Cortex of kidney (tissue), 1 donor: ENCODE measurements at places on chromosomes 6 and 20.
A peak's percentile ranks its signal among the peaks of the same experiment; 100 is the strongest.

DNA sequence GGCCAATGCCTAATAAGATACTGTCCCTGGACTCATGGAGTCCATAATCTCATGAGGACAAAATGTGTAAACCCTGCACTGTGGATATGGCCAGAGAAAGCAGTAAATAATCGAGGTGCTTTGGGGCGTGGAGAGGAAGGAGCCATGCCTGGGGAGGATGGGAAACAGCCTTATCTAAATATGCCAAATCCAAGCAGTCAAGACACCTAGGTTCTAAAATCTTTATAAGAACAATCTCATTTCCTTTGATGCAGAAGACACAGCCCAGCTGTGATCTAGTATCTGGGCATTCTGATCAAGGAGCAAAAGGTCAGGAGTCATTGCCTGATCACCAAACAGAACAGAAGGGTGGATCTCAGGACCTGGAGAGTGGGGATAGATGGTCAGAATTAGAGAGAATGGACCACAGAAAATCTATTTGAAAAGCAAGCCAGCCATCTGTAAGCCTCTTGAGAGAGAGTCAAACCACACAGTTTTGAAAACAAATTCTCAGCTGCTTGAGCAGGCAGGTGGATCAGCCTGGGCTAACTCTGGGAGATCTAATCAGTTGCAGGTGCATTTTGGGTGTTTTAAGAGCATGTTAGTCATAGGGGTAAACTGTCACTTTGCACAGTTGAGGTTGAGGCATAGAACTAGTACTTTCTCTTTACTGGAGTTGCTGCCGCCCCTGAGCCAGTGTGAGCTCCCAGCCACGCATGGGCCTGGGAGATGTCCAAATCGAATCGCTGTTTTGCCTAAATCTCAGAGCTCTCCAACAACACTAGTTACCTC, 130.8 kb upstream of the TNFAIP3 start:
- no peak for DNase-seq

GRCh38 chr6:11631008-11631407, 93.5 kb downstream of the TMEM170B start:
- DNase-seq, result no peak

GRCh38 chr20:4322499-4322898, 307.1 kb upstream of the RNF24 start:
- no peak for DNase-seq

DNA sequence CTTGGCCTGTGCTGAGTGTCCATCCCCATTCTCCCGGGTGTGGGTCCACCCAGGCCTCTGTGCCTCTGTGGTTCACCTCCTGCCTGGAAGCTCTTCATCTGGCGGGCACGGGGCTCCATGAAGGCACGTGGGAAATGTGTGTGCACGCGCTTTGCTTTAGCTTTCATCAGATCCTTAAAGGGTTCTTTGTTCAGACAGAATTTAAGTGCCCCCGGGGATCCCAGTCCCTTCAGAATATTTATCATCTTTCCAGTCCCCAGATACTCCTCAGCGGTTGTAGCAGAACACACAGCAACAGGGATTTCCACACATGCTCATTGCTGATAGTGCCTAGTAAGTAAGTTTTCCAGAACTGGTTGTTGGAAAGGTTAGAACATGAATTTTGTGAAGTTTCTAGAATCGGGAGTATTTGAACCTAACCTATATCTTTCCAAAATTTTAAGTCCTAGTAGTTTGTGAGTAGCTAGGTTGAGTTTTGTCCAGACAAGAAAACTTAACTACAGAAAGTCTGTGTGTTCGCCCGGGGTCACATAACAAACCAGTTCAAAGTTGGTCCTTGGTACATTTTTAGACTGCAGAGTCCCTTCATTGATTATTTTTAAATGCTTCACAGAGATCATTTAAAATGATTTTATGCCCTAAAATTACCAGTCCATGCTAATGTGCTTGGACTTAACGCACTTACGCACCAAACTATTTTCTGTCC, 67.7 kb downstream of the RPP40 start:
- DNase-seq, result no peak

DNA sequence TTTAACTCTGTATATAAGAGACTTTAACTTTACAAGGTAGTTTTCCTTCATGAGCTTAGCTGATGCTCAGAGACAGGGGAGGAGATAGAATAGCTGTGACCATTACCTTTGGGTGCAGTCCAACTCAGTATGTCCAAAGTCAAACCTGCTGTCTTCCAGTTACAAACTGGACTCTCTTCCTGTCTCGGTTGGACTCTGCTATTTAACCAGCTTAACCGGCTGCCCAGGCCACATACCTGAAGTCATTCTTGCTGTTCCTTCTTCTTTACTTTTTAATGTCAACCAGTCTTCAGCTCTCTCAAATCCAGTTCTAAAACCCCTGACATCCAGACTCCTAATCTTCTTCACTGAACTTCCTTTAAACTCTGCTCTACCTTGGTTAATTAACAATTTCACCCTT, 138.3 kb upstream of the TSHZ2 start:
- no peak for DNase-seq

DNA sequence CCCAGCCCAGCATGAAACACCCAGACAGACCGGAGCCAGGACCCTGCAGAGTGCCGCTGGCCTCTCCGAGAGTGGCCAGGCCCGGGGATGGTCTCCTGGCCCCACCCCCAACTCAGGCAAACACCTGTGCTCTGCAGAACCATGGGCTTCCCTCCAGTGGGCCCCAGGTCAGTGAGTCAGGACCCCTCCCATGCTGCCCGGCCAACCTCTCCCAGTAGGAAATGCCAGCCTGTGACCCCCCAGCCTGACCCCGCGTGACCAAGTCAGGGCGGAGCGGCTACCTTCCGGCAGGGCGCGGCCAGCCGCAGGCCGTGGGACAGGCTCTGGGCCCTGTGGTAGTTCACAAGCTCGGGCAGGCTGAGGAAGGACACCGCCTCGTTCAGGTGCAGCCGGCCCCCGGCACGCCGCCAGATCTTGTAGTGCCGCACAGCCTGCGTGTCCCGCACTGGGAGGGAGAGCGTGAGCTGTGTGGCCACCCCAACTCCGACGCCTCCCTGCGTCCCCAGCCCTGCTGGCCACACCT, 3.2 kb downstream of the PTK6 start:
- DNase-seq, result no peak

DNA sequence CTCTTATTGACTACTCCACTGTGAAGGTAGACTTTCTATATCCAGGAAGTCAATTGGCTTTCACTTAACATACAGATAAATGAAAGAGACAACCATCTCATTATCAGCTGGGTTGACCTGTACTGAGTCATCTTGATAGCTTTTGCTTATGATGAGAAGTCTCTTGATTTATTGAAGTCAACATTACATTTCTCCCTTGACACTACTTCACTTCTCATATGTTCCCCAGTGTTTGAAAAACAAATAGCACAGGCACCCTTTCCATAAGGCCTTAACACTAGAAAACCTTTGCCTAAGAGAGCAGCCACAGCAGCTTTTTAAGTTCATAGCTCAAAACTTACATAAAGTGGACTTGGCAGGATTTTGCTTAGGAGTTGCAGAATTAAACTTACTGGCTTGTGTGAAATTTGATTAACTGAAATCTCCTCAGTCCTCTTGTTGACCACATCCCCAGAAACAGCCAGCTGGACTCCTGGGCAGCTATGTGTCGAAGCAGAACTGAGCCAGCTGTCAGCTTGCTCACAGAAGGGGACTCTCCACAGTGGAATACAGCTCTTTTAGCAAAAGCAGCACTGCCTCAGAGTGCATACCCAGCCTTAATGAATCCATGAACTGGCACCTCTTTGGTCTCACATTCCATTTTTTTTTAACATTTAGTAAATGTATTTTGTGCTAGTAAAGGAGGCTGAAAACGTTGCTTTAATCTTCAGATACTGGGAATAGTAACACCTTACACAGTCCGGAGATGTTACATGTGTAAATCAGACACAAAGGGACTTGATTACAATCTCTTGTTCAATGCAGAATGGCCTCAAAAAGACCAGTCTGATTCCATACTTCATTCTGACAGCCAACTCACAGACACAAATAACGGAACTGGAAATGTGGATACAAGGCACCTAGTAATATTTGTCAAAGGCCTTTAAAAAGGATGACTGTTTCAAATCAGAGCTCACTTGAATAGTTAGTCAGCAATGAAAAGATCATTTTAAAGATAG, 1532.7 kb downstream of the HACE1 start:
- no peak for DNase-seq

DNA sequence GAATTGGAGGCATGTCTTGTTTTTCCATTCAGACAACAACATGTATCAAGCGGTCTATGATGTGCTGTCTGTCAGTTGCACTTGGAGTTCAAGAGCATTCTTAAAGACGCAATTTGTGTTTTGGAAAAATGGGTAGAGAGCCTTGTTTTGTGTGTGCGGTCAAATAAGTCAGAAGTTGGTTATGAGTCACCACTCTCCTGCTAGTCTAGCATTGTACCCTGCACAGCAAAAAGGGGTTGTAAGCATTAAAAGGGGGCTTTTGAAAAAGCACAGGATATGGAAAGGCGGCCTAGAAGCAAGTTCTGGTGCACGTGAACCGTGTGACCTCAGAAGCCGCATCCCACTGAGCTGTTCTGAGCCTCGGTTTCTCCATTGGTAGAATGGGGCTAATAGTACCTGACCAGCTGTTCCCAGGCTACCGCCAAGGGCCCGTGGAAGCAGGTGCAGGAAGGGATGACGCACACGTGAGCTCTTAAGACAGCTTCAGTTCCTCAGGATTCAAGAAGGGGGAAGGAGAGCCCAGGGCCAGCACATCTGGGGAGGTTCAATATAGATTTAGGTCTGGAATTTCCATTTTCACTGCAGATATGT, 61.6 kb upstream of the SNX9 start:
- no peak for DNase-seq

DNA sequence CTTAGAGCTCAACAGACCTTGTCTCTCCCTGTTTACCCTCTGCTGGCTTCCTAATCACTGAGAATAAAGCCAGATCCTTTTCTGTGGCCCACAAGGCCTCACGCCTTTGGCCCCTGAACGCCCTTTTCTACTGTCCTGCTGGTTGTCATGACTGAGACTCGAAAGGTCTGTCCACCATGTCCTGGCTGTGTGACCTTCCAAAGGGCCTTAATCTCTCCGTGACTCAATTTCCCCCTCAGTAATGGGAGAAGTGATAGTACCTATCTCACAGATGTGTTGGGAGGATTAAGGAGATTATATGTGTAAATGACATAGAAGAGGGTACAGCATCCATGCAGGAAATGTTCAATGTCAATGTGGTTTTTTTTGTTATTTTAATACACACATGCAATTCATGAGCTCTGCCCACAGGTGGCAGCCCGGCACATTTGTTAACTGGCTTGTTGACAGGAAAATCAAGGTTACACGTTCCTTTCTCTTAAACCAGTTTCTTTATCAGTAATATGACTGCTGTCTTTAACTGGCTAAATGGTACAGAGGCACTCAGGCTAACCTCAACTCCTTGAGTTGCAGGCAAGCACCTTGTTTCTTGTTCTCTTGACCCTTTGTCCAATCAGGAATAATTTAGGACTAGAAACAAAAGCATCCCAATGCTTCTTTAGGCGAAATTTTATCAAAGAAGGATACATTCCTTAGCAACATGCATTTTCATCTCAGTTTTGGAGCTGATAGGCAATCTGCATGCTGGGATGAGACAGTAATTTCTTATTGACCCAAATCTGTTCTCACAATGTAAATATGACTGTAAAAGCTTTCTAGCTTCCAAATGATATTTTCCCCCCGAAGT, 16.6 kb downstream of the SLC22A1 start:
- DNase-seq, result no peak

DNA sequence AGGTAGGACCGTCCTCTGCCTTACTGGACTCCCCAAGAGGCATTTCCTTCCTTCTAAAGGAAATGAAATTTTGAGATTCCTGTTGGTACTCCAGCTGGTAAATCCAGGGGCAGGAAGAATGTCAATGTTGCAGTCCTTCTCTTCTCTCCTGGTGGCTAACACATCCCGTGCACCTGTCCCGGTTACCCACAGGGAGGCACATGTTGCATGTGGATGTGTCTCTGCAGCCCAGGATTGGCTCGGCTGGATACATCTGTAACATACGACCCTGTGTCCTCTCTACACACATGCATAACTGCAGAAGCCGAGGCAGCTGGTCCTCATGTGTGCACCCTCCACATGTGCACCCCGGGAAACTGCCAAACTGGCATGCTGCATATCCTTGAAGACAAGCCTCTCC, 1.3 kb upstream of the LRFN2 start:
- no peak for DNase-seq

- DNase-seq, result peak; percentile 7
Measured at GRCh38 chr6:95083506-95083905, 493.8 kb upstream of the MANEA start.

DNA sequence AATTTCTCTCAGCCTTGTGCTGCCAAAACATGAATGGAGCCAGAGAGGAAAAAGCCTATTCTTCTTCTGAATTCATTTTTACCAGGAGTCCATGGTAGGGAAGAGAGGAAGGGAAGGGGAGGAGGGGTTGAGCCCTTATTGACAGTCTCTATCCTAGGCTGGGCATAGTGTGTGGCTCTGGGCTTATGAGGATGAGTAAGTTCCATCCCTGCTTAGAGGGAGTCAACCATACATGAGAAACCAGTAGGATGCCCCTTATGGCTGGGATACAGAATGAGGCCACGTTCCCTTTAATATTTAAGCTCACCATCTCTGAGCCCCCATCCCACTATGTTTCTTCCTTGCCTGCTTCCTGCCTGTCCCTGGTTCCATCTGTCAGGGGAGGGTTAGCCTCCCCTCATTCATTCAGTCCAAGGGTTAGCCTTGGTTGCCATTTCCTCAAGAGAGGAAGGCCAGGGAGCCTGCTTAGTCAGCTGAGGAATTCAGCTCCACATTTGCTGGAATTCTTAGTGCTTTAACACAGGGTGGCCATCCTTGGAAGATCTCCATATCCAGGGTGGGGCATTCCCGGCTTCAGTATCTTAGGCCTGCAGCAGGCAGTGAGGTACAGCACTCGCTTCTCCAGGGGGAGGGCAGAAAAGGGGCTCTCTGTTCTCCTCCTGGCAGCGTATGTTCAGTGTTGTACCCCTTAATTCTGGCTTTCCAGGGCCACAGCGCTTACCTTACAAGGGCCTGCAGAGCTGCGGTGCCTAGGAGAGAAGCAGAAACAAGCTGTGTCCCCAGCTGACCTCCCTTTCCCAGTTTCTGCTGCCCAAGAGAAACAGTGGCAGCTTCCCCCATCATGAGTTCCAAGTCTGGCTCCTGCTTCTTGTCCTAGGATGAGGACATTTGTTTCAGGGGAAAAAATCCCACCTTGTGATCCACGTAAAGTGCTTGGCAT, 12.5 kb downstream of the SIRT5 start:
- no peak for DNase-seq

DNA sequence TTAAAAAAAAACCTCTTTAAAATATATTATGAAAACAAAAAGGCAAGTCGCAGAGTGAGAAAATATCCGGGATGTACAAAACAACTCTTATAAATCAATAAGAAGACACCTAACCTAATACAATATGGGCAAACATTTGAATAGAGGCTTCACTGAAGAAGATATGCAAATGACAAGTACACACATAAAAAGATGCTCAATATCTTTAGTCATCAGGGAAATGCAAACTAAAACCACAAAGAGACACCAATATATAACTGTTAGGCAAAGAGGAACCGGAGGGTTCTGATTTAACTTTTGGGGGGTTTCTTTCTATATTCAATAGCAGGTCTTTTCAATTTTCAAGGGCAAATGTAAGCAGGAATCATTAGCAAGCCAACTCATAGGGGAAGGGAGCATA, 480.7 kb upstream of the SPTLC3 start:
- no peak for DNase-seq

GRCh38 chr6:11282245-11282644, 49.8 kb upstream of the NEDD9 start:
- DNase-seq, result no peak

- no peak for DNase-seq
Measured at GRCh38 chr20:2524709-2525506, 11.5 kb upstream of the TMC2 start.
